Fibroblast of skin of left quadriceps (primary cell): ENCODE measurements at places on chromosomes 2 and 18.
A peak's percentile ranks its signal among the peaks of the same experiment; 100 is the strongest.

DNA sequence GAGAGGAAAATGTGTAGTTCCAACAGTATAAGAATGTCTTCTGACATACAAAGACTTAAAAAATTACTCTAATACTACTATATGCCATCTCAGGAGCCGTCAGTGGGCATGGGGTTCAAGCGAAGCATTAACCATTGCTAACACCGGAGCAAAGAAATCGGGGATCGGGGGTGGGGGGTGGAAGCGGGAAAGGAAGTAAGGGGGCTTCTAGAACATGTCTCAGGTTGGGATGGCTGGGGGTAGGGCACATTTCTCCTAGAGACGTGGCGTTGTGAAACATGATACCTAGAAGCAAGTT lies 702 bp downstream of the LMAN1 start:
- DNase-seq = no peak

DNA sequence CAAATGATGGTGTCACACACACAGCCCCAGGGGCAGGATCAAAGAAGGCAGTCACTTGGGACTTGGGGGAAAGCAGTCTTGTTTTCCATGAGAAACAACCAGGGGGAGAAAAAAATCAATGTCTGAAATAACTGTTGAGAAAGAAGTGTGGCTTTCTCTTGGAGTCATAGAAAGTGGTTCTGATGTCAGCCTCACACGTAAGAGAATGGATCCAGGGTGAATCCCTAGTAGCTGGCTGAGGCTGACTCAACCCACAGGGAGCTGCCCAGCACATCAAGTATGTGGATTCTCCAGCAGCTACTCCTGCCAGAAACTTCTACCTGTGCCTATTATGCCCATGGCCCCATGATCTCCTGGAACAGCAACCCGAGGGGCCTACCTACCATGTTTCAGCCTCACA lies 33.6 kb upstream of the ZBTB7C start:
- no peak for DNase-seq

GRCh38 chr18:23276451-23276850 lies 141.2 kb downstream of the CABLES1 start:
- no peak for DNase-seq

DNA sequence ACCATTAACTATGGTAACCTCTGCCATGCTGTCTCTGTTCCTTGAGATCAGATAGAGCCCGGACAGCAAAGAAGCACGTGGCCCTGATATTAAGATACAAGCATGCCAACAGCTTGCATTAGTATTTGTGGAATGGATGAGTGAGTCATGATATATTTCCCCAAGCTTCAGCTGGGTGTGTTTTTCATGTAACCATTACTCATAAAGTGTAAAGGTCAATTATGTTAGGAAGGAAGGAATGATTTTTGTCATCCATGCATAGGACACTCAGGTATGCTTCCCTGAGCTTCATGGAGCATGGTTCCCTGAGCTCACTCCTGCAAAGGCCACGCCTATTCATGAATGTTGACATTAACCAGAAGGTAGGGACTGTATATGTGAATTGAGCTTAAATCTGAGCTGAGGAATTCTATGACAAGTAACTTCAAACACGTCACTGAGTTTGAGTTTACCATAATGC lies 74.6 kb downstream of the ARL4C start:
- peak; percentile 78 for DNase-seq

GRCh38 chr18:45962866-45963265 lies 4.3 kb downstream of the EPG5 start:
- peak; percentile 45 for DNase-seq

- peak; percentile 91 for DNase-seq
These were observed 125.7 kb downstream of the RBMS1 start for GRCh38 chr2:160367887-160368286.

DNA sequence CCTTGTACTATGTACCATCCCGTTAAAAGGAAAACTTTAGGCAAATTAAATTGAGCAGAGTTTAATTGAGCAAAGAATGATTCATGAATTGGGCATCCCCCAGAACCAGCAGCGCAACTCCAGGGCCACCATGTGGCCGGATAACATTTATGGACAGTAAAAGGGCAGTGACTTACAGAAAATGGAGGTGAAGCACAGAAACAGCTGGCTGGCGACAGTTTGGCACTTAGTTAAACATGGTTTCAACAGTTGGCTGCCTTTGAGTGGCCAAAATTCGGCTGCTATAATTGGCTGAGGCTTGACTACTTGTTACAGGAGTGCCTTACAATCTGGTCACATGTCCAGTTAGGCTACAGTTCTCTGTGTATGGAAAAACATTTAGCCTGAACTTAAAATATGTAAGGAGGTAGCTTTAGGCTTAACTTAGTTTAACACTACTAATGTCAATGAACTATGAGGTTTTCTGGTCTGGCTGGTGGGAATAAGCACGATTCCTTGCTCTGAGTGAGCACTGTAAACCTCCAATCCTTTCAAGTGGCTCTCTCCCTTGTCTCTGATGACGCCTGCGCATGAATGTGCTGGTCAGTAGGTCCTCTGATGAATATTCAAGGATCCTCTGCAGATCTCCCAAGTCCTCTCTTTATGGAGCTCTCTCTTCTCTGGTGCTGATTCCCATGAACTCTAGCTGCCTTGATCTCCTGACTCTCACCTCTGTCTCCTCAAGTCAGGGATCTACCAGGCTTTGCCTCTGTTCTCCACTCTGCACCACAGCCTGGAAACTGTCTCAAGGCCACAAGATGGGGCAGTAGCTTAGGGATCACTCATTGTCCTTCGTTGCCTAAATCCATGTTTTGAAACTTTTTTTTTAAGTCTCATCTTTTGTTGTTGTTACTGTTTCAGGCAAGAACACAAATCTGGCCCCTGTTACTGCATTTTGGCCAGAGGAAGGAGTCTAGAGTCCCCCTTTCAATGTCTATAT lies 24.4 kb upstream of the RAB31 start:
- DNase-seq = peak; percentile 62

- DNase-seq = no peak
These were observed 109.2 kb downstream of the MREG start for GRCh38 chr2:215904101-215904500.

DNA sequence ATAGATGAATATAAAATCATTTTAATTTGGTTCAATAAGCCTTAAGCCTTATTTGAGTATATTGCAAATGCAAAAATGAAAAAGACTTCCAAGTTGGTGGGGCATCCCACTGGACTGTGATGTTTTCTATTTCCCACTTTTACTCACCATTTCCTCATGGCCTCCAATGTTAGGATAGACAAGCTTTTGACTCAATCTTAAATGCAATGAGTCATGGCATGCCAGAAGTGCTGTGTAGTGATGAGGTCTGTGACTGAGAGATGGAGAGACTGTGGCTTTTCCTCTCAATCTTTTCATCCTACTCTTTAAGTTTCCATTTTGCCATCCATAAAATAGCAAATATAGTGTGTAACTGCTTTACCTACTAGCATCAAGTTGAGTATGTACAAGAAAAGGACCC lies 1401.2 kb upstream of the CELF4 start:
- DNase-seq = no peak

GRCh38 chr18:13375302-13376255 lies 157.0 kb downstream of the LDLRAD4 start:
- peak; percentile 54 for DNase-seq

GRCh38 chr18:55224086-55224625 lies 264.9 kb upstream of the CCDC68 start:
- DNase-seq = no peak

DNA sequence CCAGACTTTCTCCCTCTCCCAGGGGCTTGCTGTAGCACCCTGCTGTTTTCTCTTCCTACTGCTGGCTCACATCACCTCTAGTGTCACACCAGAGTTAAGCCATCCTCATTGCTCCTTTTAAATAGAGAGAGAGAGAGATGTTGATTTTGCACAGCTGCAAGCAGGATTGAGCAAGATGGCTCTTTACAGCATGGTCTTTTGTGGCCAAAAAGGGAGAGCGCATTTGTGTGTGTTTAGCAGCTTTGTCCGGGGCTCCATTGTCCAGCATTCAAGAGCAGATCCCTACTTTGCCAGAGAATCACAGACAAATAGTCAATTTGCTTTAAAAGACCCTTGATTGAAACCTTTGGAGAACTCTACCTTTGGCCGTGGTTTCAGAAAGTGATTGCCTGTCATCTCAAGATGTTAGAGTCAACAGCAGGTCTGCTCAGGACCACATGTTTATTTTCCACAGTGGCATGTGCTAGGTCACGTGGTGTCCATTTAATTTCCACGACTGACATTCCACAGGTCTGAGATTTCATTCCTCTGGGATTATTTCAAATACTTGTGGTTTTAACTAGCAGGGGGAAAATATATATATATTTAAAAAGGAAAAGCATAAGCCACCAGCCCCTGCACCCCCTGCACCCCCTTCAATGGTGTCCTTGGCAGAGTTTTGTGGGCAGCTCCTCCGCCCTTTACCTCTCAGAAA lies 359.9 kb upstream of the SLC14A2 start:
- peak; percentile 95 for DNase-seq

- no peak for DNase-seq
These were observed 562.1 kb upstream of the FANCL start for GRCh38 chr2:58803192-58803591.

DNA sequence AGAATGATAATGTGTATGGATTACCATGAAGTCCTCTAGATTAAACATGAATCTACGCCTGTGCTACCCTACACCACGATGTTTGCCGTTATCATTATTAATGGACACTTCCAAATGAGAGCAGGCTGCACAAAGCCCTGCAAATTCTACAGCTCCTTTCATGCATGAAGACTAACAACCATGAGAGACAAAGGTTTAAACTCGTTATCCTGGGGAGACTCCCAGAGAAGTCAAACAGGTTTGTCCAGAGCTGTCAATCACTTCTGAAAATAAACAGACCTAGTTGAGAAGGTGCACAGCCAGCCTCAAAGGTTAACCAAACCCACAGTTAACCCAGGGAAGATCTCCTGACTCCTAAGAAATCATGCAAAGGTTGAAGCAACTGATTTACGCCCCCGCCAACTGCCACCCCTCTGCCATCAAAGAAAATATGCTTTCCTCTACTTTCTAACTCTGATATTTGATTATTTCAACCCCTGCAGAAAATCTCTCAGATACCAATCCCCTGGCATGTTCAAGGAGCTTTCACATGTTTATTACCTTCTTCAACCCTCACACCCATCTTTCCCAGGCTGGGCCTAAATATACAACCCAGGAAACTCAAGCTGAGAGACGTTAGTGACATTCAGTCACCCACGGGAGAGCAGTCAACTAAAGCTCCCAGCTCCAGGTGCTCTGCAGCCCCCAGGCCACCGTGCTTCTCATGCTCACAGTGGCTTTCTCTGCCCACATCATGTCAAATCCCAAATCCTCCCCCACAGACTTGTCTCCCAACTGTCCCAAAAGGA lies 35.9 kb downstream of the MYO5B start:
- no peak for DNase-seq

- no peak for DNase-seq
These were observed 61.3 kb upstream of the RNU4ATAC start for GRCh38 chr2:121469356-121469755.

DNA sequence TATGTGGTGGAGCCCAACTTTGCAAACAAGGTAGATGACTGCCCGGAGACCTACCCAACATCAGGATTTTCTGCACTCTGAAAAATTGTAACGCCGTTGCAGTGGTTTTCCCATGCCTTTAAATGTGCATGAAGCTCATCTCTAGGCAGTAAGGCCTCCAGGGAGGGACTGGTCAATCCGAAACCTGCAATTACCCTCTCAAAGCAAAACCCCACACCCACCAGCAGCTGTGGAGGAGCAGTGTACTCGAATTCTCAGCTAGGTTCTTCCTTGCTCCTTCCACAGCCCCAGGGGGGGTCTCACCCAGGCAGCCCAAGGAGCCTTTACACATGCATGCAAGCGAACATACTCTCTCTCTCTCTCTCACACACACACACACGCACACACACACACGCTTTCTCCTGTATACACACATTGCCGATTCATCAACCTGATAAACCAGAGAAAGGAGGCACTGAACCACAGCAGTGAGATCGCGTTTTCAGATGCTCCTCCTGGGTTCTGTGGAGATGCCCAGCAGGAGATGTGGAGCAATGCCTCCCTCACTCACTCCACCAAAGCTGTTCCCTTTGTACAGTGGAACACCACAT lies 109.2 kb downstream of the VIT start:
- DNase-seq = no peak

DNA sequence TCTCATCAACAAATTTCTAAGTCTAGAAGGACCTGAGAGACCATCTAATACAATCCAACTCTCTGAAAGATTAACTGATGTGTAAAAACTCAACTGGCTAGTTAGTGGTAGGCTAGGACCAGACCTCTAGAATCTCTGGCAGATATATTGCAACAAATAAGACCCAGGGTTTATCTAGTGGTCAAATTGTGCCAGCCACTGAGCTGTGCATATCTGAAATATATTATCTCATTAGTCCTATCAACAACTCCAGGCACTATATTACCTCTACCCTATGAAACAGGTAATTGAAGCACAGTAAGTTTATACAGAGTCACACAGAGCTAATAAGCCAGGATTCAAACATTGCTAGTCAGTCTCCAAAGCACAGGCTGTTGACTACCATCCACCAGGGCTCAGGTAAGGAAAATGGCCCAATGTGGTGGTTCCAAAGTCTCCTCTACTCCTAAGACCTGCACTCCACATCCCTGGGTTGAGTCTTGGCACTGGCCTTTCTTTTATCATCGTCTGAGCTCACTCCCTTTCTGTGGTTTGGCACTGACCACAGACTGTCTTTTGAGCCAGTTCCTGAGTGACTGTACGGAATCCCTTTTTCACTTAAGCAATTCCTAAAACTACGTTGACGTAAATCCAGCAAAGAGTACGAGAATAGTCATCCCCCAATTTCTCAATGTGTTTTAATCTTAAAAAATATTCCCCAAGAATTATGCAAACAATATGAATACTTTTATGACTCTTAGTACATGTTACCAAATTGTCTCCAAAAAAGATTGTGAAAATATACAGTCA lies 11.9 kb upstream of the PID1 start:
- peak; percentile 62 for DNase-seq

- DNase-seq = no peak
These were observed 13.8 kb downstream of the BABAM2 start for GRCh38 chr2:27904405-27904665.

DNA sequence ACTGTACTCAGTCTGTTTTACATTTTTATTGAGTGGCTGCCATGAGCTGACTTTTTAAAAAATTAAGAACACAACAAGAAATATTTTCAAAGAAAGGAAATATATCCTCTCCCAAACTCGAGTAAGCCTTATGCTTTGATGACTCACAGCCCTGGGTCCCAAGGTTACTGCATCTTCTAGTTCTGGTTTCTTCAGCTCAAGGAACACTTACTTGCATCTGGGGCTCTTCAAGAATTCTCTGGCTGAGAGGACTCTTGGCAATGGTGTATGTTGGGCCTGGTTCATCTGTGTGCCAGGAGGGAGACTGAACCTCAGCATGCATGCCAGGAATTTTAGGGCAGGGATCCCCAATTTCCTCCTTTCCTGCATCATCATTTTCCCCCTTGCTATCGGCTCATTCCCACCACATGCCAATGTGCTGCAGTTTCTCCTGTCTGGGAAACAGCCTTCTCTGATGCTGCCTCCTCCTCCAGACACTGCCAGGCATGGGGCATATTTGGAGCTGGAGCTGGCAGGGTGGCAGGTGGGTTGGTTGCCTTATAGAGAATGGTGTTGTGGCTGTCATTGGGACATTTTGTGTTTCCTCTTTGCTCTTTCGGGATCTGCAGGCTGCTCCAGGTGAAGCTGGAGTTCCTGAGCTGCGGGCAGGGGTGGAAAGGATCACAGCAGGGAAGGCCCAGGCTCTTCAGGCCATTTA lies 192.2 kb upstream of the HS6ST1 start:
- DNase-seq = peak; percentile 31
